Tongue (tissue), 3 donors: ENCODE measurements at places on chromosomes 1 and 21.

DNA sequence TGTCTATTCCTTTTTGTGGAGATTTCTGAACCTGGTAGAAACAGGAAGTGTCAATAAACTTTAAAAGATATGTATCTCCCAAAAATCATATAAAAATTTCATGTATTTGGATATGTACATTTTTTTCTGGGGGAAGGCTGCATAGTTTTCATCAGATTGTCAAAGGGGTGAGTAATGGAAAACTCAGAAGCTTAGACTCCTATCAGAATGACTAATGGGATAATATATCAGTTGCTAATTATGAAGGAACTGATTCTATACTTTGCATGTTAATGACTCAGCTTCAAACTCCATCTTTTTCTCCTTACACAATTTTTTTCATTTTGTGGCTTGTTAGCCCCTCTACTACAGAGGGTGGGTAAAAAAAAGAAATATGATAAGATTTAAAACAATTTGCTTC is 55.9 kb downstream of the GON4L start:
- no peak for DNase-seq

- no peak for DNase-seq
These were observed 230.9 kb downstream of the LTN1 start for GRCh38 chr21:28761674-28762356.

GRCh38 chr1:95957748-95958147 is 723.7 kb downstream of the RWDD3 start:
- no peak for DNase-seq

DNA sequence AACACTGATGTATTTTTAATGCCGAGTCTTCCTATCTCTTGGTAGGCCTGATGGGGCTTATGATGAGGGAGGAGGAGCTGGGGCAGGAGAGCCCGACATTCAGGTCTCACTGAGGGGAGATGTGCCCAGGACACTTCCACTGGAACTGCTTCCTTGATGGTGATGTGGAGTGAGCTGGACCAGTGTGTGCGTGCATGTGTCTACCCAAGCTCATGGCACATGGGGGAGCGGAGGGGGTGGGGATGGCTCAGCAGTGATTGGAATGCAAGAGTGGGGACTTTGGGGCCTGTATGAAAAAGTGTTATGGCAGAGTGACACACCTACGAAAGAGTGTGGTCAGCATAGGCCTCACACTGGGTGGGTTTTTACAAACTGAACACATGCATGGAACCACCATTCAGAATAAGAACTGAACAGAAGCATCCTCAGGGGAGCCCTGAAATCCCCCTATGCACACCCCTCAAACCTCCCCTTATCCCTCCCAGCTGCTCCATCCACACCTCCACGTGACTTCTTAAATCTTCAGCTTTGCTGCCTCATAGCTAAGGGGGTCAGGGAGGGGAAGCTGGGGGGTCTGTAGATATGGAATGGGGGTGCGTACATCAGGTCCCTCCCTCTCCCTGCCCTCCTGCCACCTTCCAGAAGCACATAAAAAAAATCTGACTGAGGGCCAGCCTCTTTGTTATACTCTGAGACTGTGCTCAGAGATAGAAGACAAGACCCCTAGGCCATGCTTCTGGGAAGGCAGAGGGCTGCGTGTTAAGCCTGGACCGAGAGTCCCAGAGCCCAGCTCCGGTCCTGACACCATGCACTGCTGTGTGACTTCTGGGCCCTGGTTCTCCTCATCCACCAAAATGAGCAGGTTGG is 11.6 kb downstream of the IL6R start:
- no peak for DNase-seq

DNA sequence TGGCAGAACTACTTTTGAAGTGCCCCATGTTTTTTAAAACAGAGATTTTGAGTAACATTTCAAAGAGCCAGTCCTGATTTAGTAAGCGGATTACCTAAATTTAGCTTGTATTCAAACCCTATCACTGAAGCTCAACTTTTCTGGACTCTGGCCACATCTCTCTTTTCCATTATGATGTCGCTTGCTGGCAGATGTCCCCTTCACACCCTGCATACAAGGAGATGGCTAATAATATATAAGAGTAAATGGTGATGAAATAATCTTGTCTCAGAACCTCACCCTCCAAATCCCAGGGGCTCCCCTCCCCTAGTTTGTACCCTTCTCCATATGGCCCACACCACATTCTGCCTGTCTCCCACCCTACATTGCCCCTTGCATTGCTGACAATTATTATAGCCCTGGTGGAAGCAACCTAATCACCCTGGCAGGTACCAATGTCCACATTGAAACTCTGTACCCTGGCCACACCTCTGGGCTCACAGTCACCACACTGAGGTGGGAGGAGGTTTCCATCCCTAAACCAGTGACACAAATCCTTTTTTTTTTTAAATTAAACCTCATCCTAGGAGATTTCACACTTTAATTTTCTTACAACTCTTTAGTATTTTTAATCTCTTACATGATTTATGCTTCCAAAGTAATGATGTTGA is 106.0 kb upstream of the SYT6 start:
- DNase-seq: peak; percentile 37

DNA sequence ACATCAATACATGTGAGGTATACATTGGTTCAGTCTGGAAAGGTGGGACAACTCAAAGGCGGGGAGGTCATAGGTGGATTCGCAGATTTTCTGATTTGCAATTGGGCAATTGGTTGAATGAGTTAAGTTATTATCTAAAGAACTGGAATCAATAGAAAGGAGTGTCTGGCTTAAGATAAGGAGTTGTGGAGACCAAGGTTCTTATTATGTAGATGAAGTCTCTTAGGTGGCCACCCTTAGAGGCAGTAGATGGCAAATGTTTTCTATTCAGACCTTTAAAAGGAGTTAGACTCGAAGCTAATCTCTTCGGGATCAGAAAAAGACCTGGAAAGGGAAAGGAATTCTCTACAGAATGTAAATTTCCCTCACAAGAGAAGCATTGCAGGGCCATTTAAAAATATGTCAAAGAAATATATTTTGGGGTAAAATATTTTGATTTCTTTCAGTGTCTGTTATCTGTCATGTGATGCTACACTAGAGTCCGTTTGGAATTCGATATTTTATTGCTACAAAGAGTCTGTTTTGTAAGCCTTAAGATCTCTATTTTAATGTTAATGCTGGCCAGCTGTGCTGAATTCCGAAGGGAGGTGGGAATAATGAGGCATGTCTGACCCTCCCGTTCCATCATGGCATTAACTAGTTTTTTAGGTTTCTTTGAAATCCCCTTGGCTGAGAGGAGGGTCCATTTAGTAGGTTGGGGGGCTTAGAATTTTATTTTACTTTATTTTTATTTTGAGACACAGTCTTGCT is 265.1 kb downstream of the PTPRU start:
- DNase-seq: no peak

DNA sequence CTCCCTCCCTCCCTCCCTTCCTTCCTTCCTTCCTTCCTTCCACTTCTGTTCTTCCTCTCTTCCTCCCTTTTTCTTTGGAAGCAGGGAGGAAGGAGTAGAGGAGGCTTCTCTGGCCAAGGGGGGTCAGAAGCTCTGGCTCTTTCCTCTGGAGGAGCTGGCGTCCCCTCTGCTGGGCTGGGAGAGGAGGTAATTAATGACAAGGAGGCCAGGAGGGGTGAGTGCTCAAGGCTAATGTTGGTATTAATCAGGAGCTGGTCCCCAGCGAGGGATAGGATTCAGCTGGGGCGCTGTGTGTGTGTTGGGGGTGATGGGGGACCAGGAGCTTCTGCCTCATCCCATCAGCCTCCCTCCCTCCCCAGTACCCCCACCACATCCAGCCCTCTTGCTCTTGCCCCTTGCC is 6.2 kb upstream of the PEAR1 start:
- DNase-seq: no peak

- peak; percentile 71 for DNase-seq
These were observed 84.1 kb upstream of the C21orf91 start for GRCh38 chr21:17903029-17903806.

GRCh38 chr1:99992760-99993467 is 23.1 kb downstream of the SLC35A3 start:
- DNase-seq: no peak

DNA sequence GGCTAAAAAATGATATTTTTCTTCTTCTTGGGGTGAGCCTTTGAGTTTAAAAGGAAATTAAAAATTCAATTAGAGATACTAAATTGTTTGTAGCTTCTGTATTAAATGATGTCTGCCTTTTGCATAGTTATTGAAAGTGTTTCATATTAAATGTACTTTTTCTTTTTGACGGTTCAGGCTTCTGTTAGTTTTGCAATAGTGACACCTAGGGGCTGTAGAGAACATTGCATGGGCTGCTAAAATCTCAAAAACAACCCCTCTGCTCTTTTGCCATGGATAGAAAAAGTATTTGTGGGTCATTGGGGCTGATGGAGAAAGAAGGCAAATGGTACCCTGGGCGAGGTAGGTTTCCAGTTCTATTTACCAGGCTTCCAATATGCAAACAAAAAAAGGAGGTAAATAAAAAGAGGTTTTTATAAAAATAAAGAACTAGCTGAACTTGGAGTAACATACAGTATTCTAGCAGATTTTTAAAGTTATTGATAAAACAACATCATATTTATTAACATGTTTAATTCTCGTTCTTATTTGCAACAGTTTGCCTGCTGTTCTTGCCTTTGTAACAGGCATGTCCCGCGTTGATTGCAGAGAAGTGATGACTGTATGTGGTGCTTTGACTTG is 115.4 kb upstream of the HOOK1 start:
- DNase-seq: peak; percentile 83

- no peak for DNase-seq
These were observed 26.9 kb downstream of the UCK2 start for GRCh38 chr1:165854101-165854845.

- no peak for DNase-seq
These were observed 188.2 kb downstream of the OMA1 start for GRCh38 chr1:58358346-58358745.

GRCh38 chr1:54004481-54005049 is 13.4 kb downstream of the LDLRAD1 start:
- no peak for DNase-seq

GRCh38 chr1:107919953-107920352 is 45.0 kb downstream of the VAV3 start:
- DNase-seq: no peak

GRCh38 chr21:22319435-22319834 is 1321.2 kb downstream of the NCAM2 start:
- no peak for DNase-seq

DNA sequence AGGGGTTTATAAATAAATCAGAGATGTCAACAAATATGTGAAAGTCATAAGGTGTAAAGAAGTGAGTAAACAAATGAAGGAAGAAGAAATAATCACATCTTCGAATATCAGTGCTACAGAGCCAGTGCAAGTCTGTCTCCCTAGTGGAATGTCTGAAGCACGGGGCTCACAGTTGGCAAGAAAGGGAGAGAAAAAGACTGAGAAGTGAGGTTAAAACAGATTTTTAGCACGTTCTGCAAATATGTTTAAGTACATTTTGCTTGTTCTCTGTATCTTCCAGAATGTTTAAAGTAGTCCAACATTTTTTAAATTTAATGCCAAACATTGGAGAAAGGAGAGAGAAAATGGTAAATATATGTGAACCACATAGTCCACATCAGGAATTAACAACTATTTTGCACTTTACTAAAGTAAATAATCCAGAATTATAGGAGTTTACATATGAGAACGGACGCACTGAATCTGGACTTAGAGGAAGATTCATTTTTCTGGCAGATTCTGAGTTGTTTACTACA is 682.4 kb downstream of the LTN1 start:
- DNase-seq: peak; percentile 30

- DNase-seq: no peak
These were observed 23.7 kb upstream of the PLPPR4 start for GRCh38 chr1:99240621-99241020.

GRCh38 chr1:41905093-41905675 is 13.5 kb downstream of the HIVEP3 start:
- no peak for DNase-seq
